ENCODE measurements at places on chromosomes 7 and 10.

GRCh38 chr7:561631-562373 lies 42.2 kb upstream of the PDGFA start:
- DNase-seq, result no peak

- DNase-seq, result no peak
Observed at GRCh38 chr7:68125168-68125567, 1128.5 kb downstream of the TYW1 start.

GRCh38 chr10:121043124-121043849 lies 192.1 kb downstream of the WDR11 start:
- DNase-seq, result no peak

GRCh38 chr7:45919231-45919784 lies 1.8 kb downstream of the IGFBP3 start:
- DNase-seq, result no peak

- no peak for DNase-seq
Observed at GRCh38 chr10:21031232-21031795, 134.2 kb upstream of the NEBL start.

DNA sequence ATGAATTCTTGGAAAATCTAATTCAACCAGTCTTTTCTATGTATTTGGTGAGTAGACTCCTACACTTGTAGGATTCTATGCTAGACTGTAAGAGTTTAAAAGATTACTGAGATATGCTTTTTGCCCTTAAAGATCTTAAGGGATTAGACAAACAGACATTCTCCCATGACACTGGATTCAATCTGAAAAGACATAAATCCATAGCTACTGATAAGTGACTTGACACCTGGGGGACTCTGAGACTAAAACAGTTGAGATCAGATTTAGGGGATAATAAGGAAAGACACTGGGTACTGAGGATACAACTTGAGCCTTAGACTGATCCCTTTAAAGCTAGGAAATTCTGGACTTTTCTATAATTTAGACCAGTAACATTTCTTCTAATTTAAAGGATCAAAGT lies 1233.4 kb downstream of the XPNPEP1 start:
- no peak for DNase-seq

- DNase-seq, result no peak
Observed at GRCh38 chr10:130999376-131000202, 311.9 kb downstream of the TCERG1L start.

GRCh38 chr7:137731436-137731835 lies 115.3 kb downstream of the DGKI start:
- DNase-seq, result no peak

DNA sequence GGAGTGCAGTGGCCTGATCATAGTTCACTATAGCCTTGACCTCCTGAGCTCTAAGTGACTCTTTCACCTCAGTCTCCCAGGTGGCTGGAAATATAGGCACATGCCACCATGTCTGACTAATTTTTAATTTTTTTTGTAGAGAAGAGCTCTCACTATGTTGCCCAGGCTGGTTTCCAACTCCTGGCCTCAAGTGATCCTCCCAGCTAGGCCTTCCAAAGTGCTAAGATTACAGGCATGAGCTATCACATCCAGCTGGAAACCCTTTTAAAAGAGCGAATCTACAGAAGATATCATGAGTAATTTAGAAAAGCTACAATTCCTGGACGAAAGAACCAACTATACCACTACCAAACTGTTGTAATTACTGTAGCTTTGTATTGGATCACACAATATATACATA lies 394.4 kb upstream of the AUTS2 start:
- DNase-seq, result no peak

DNA sequence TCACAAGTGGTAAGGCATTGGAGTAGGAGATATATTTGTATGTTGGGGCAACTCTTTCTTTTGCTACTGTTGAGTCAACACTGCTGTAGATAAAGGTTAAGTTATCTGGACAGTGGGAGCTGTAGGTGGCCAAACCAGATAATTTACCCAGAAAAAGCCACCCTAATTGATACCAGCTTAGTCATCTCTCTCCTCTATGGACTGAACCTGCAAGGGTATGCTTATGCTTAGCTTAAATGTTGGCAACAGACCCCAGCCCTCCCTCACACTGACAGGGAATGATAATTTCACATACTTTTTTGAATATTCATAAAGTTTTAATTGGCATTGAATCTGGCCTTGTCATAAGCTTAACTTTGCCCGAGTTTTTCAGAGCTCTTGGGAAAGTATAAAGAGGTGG lies 66.3 kb downstream of the CREB5 start:
- no peak for DNase-seq

GRCh38 chr10:43128331-43128730 lies 9.9 kb upstream of the CSGALNACT2 start:
- DNase-seq, result no peak

DNA sequence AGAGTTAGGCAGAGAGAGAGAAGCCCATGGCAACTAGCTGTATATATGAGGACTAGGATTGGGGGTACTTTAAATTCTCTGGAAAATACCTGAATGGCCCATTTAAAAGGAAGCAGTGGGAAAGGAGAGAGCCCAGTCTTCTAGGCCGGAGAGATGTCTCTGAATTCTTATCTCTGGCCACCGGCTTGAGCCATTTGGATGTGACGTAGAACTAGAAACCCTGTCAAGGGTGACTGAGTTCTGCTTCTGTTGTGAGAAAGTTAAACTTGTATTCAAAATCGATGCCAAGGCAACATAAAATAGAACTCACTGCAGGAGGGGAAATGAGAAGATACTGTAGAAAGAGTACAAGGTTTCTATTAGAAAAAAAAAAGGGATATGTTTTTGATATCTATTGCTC lies 6.3 kb upstream of the GSTK1 start:
- DNase-seq, result no peak

DNA sequence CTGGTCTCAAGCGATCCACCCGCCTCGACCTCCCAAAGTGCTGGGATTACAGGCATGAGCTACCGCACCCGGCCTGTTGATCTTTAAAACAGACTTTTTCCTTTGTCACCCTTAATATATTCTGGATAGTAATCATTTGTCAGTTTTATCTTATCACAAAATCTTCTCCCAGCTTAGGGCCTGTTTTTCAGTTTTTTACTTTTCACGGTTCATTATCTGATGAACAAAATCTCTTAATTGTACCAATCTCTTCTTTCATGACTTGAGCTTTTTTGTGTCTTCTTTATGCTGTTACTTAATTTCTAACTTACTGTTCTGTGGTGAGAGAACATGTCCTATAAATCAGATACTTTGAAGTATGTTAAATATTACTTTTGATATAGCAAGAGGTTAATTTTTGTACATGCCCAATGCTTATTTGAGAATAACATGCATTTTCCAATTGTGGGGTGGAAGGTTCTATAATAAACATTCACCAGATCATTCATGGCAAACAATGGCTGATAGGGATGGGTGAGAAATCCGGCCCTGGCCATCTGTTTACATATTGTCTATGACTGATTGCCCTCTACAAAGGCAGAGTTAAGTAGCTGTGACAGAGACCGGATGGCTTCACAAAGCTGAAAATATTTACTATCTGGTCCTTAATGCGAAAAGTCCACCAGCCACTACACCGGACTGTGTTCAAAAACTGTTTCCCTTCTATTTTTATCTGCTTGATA lies 5.3 kb downstream of the PAPOLB start:
- no peak for DNase-seq

DNA sequence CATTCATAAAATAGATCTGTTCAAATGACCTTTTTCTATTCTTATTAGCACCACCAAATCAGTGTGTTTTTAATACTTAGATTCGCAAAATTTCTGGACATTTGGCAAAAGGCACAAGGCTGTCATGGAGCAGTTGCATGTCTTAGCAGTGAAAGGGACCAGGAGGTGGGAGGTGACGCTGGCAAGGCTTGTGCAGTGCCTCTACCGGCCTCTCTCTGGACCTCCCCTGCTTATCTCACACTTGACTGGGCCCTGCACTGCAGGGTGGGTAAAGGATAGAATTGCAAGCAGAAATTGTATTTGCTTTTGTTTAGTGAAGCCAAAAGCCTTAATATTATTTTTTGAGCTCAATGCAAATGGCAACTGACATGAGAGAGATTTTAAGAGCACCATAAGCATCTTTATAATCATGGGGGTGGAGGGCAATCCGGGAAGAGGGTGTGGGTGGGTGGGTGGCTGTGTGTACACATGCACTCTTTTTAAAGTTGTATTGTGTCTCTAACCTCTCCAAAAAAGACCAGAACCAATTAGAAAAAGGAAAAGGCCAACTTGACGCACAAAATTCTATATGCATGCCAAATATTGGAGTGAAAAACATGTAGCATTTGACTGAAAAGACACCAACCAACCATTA lies 106.3 kb downstream of the WNT2 start:
- no peak for DNase-seq

DNA sequence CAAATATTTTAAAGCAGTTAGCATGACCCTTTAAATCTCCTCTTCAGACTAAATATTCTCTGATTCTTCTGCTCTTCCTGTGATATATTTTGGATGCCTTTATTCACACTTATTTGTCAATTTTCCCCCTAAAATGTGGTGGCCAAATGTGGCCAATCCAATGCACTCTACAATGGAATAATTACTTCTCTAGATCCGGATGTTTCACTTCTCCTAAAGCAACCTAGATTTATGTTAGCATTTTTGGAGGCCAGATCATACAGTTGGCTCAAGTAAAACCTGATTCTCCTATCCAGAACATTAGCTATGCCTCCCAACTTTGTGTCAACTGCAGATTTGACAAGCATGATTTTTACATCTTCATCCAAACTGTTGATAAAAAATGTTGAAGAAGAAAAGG lies 153.7 kb downstream of the CREB5 start:
- DNase-seq, result no peak

- peak; percentile 82 for DNase-seq
Observed at GRCh38 chr10:119377958-119378736, 164.4 kb downstream of the RGS10 start.

GRCh38 chr7:141788296-141788695 lies 1.7 kb upstream of the TAS2R5 start:
- no peak for DNase-seq

DNA sequence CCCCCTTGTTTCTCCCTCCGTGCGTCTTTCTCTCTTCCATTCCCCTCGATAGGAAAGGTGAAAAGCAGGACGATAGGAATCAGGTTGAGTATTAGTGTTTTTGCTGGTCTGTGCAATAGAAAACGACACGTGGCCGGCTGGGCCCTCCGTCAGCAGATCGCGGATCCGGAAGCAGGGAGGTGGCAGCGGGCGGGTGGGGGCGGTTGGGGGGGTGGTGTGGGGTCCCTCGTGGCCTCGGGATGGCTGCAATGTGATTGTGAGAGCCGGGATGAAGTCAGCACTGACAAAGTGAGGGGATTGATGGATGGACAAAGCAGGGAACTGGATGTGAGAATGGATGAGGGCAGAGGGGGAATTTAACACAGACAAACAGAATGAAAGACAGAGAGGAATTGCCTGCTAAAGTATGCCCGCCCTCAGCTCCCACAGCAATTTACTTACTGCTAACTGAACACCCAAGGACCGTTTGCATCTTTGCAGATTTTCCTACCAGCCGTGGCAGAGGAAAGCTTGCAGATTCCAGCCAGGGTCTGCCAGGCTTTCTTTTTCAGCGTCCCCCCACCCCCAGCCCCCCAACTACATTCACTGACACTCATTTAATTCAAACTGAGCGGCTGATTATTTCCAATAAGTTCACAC lies 280.9 kb downstream of the LRMDA start:
- no peak for DNase-seq

GRCh38 chr10:75407713-75408508 lies 6.3 kb upstream of the ZNF503 start:
- no peak for DNase-seq

- no peak for DNase-seq
Observed at GRCh38 chr7:134660242-134660785, 13.7 kb downstream of the BPGM start.

- no peak for DNase-seq
Observed at GRCh38 chr7:86785641-86786040, 141.9 kb downstream of the GRM3 start.

DNA sequence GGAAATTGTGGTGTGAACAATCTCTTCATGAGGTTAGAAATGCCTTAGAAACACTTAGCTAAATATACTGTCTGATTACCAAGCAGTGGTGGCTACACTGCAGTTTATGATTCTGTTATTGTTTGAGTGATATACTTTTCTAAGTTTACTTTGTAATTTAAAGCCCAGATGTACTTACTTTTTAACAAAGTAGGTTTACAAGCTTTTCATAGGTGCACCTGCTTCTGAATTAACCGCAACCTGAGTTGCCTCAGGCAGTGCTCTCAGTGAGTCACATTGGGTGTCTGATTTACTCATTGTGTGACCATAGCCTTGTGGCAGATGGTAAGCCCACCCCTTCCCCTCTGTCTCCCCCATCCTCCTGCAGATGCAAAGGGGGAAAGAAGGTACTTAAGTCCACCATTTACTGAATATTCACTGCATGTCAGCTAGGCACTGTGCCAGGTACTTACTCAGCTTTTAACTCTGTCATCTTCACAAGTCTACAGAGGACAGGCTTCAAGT lies 9.0 kb downstream of the MTURN start:
- peak; percentile 56 for DNase-seq

- DNase-seq, result no peak
Observed at GRCh38 chr7:65471587-65471986, 97.9 kb downstream of the ZNF92 start.

DNA sequence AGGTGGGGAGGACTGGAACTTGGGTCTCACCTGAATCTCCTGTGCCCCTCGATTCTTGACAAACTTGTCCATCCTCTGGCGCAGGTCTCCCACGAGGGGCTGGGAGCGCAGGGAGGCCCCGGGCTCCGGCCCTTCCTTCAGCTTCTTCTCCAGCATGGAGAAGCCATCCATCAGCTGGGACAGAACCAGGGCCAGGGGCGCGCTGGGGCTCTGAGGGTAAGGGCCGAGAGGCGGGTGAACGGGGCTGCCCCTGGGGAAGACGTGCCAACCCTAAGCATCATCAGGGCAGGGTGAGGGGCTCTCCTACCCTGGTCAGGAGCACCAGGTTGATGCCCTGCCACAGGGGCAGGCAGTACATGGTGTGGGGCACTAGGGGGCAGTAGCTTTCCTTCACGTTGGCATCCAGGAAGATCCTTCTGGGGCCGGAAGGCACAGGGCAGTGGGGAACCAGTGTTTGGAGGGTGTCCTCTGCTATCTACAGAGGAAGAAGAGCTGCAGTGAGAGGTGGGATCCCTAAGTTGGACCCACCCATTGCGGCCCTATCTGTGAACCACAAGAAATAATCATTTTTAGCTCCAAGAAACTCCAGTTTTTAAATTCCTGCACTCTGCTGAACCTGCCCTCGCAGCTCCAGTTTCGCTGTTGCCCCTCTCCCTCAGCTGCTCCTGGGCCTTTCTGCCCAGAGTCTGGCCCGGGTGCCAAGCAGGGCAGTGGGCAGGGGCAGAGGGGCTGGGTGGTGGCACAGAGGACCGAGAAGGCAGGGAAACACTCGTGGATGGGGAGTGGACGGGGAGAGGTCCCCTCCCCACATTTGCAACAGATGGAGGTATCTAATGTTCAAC lies 10.8 kb upstream of the PYROXD2 start:
- DNase-seq, result no peak
